ENCODE measurements at places on chromosomes 12 and 14.

DNA sequence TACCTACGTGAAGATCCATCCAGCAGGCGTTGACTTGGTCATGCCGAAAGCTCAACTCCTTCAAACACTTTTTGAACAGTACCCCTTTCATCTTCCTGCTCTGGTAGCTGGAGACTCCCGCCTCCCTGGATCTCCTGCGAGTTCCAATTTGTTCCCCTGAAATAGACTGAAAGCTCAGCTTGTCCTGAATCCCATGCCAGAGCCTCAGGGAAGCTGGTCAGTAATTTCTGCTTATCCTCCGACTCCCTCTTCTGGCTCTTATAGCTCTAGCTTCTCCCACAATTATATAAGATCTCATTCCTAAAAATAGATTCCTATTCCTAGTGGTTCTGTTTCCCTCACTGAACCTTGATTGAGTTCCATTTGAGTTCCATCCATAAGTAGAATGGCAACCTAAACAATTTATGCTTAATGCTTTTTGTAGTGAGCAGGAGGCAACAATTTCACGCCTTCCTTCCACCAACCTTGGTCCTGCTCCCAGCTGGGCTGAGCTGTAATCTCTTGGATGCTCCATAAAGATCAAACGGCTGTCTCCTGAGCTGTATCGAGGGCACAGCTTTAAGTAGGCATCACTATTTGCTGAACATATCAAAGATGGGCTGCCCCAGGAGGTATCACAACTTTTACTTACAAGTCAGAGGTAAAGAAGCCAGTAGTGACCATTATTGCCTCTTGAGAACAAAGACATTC lies 8.0 kb upstream of the TMEM132C start:
- DNase-seq: no peak

DNA sequence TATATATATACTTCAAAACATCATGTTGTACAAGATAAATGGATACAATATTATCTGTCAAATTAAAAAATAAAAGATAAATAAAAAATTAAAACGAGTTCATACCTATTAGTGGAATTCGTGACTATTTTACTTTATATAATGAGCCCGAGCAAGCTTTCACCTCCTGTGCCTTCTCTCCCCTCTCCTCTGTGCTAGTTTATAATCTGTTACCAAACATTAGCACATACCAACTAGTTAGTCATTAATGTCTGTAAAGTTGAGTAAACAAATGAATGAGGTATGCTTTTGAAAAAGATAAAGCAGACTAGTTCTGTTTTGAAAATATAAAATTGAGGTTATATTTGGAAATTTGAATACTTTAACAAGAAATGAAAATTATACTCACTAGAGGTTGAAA lies 84.0 kb downstream of the LRRC9 start:
- no peak for DNase-seq

GRCh38 chr14:53979747-53980642 lies 23.4 kb upstream of the BMP4 start:
- no peak for DNase-seq

- DNase-seq: no peak
Measured at GRCh38 chr14:38065106-38065762, 142.5 kb upstream of the SSTR1 start.

GRCh38 chr14:53444677-53445312 lies 291.7 kb upstream of the DDHD1 start:
- no peak for DNase-seq

DNA sequence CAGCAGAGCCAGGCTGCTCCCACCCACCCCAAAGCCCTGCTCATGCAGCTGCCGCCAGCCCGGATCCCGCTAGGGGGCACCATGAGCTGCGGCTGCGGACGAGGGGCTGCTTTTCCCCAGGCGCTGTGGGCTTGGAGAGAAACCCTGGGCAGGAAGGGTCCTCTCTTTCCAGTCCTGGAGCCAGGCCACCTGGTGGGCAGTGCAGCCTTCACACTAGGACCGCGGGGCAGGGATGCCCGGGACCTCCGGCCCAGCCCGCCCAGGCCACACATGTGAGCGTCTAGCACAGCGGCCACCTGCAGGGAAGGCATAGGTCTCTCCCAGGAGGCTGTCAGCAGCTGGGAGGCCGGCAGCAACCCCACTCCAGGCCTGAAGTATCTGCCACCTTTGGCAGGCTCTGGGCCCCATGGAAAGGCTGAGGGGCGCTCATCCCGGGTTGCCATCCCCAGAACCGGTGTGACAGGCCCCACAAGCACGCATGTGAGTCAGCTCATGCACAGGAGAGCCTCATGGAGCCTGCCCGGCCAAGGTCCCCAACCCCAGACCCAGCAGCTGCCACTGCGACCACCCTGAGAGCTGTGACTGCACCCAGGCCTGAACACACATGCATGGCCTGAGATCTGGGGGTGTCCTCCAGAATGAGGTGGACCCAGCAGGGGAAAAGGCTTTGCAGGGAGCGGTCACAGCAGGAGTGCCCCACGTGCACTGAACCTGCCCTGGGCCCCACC lies 280.0 kb upstream of the RTL1 start:
- no peak for DNase-seq

GRCh38 chr12:124904306-124905098 lies 9.9 kb downstream of the UBC start:
- DNase-seq: no peak

GRCh38 chr14:99012703-99013102 lies 259.3 kb downstream of the BCL11B start:
- DNase-seq: peak; percentile 32

- DNase-seq: peak; percentile 59
Measured at GRCh38 chr12:92735131-92735721, 32.4 kb downstream of the PLEKHG7 start.

DNA sequence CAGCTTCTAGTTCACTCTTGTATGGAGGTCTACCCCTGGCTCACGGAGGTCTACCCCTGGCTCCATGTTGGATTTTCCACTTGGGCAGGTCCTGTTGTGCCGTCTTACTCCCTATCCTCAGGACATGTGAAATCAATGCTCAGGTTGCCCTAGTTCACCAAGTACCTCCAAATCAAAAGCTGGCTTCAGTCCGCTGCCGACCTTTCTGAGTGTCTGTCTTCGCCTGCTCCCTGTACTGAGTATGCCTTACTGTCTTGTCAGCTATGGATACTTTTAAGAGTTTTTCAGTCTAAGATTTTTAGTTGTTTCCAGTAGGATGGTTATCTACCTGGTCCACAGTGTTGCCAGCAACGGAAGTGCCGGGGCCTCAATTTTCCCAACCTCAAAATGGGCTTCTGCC lies 40.1 kb upstream of the BCL11B start:
- DNase-seq: no peak

GRCh38 chr14:55705651-55706364 lies 125.8 kb downstream of the KTN1 start:
- DNase-seq: peak; percentile 93

DNA sequence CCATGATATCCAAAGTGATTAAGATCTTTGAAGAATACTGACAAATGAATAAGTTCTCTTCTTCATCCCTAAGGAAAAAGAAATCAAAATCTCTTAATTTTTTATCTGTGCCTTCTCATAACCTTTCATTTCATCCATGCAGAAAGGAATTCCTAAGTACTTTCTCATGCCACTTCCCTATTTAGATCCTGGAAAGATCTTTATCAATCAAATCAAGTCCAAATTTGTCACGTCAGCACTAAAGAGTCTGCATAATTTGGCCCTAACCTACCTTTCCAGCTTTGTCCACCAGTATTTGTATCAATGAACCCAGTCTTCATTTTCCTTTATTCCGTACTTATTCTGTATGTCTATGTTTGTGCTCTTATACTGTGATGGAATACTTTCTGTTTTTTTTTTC lies 41.2 kb downstream of the VEZT start:
- no peak for DNase-seq

DNA sequence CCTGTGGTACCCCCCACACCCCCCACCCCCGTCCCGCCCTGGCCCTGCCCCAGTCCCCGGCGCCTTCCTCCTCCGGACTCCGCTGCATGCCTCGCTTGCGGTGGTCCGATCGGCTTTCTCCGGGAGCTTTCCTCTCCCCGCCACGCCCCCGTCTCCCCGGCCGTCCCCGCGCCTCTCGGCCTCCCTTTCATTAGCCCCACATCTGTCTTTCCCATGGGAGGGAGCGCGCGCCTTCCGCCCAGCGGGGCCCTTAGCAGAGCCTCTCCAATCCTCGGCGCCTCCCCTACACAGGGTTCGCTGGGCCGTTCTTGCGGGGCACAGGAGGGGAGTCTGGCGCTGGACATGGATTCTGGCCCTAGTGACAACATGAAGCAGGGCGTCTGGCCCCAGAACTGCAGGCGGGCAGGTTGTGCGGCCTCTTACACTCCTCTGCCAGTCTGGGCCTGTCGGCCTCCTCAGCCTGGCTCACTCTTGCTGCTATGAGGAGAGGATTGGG lies 1.5 kb upstream of the EFS start:
- peak; percentile 68 for DNase-seq

DNA sequence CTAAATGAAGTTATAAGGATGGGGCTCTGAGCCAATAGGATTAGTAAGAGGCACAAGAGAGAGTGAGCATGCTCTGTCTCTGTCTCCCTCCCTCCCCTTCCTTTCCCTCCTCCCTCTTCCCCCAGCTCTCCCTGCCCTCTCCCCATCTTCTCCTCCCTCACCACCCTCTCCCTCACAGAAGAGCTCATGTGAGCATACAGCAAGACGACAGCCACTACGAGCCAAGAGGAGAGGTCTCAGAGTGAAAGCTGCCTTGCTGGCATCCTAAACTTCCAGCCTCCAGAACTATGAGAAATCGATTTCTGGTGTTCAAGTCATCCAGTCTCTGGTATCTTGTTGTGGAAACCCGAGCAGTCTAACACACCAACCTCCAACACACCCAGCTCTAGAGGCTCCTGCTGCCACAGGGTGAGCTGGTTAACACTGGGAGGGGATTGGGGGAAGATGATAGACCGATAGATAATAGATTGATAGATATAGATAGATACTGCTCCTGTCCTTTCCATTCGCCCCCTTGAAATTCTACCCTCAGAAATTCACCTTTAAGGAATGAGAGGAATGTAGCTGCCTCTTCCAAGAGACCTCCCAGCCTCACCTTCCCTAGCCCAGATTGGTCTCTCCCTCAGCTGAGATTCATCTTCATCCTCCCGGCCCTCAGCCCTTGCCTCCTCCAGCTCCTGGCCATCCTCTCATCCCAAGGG lies 25.8 kb upstream of the ACTN1 start:
- DNase-seq: no peak

GRCh38 chr12:70854138-70854537 lies 66.4 kb downstream of the PTPRR start:
- DNase-seq: no peak

DNA sequence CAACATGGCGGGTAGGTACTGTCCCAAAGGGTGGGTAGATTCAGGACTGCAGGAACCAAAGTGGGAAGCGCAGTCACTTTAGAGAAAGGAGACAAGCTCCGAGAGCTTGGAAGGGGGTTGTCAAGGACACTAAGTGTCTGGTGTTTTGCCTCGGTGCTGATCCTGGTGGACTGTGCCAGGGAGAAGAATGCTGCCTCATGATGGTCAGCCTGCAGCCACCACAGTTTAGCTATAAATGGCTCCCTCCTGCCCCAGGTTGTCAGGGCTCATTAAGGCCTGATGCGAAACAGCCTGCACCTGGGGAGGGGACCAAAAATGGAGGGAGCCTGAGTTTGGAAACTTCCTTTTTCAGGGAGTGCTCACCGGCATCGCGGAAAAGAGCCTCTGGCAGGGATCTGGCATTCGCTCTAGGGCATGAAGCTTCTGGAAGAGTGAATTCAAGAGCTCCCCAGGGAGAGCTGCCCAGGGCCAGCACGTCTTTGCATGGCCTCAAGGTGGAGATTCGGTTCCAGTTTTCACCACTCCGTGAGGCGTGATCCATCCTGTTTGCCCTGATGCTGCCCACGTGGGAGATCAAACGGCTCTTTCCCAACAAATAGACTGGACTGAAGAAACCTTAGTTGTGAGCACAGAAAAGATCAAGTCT lies 164.0 kb downstream of the FOXN3 start:
- no peak for DNase-seq

DNA sequence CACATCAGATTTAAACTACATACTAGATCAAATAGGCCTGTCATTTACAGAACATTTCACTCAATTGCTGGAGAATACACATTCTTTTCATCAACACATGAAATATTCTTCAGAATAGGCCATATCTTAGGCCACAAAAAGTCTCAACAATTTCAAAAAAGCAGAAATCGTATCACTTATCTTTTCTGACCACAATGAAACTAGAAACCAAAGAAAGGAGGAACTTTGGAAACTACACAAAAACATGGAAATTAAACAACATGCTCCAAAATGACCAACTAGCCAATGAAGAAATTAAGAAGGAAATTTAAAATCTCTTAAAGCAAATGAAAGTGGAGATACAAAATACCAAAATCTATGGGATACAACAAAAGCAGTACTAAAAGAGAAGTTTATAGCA lies 35.1 kb downstream of the PARP11 start:
- no peak for DNase-seq

DNA sequence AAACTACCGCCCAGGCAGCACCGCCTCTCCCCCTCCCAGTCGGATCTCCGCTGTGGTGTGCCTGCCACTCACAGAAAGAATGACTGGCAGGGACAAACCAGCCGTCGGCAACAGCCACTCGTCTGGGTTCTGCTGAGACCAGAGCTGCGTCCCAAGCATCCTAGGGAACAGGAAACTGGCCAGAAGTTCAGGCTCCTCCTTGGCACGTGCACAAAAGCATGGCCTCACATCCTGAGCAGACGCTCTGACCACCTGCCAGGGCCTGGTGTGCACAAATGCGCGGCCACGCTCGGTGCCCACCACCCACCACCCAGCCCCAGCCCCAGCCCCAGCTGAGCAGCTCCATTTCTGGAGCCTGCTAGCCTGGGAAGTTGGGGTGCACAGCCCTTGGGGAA lies 214.8 kb downstream of the DPF3 start:
- DNase-seq: no peak

DNA sequence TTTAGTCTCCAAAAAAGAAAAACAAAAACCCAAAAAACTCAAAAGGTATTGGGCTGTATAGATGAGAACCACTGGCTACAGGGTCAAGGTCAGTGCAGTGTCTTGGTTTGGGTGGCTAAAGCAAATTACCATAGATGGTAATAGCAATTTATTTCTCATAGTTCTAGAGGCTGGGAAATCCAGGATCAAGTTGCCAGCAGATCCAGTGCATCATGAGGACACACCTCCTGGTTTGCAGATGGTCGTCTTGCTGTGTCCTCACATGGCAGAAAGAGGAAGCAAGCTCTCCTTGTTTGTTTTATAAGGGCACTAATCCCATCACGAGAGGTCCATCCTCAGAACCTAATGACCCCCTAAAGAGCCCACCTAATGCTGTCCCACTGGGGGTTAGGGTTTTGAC lies 11.2 kb downstream of the COX14 start:
- DNase-seq: no peak

DNA sequence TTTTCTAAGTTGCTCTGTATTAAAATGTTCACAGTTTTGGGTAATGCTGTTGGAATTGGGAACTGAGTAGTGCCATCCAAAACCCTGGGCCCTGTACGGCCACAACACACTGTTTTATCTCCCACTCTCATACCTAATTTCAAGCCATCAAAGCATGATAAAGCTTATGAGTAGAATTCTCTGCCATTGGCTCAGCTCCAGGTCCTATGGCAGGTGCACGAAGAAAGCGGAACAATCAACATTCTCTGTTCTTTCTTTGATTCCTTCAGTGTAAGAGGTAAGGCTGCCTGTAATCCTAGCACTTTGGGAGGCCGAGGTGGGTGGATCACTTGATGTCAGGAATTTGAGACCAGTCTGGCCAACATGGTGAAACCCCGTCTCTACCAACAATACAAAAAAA lies 394.9 kb downstream of the CCDC91 start:
- DNase-seq: peak; percentile 56

- no peak for DNase-seq
Measured at GRCh38 chr12:92778525-92778924, 75.7 kb downstream of the PLEKHG7 start.

GRCh38 chr12:76417116-76417515 lies 68.9 kb upstream of the BBS10 start:
- no peak for DNase-seq

Measured in NCI-H2107 (cell line).